Fibroblast of the conjunctiva (primary cell): ENCODE measurements at places on chromosomes 11 and 22.

GRCh38 chr22:49197505-49197904 lies 630.2 kb downstream of the BRD1 start:
- no peak for DNase-seq

DNA sequence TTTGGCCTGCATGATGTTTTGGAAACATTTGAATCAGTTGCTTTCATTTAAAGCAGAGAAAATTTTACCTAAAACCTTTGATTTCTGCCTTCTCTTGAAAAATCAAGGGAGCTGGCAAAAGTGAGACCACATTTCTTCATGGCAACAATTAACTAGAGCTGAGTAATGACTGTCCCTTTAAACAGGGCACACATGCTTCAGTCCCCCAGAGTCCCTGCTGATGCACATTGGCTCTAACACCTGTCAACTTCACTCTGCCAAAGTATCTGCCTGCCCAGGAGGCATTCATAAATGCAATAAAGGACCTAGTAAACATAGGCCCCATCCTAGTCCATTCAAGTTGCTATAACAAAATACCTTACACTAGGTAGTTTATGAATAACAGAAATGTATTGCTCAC lies 87.1 kb upstream of the LDLRAD3 start:
- no peak for DNase-seq

DNA sequence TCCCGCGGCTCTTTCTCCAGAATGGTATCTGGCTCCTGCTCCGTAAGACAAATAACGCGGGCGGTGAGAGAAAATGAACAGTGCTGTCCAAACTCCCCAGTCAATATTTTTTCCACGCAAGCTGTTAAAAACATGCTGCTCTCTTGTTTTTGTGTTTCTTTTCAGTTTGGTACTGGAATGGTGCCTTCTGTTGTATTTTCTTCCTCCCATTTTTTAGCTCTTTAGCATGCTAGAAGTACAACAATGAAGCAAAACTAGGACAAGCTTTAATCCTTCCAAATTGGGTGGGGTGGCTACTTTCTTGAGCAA lies 599 bp upstream of the PPP2R1B start:
- DNase-seq: no peak

DNA sequence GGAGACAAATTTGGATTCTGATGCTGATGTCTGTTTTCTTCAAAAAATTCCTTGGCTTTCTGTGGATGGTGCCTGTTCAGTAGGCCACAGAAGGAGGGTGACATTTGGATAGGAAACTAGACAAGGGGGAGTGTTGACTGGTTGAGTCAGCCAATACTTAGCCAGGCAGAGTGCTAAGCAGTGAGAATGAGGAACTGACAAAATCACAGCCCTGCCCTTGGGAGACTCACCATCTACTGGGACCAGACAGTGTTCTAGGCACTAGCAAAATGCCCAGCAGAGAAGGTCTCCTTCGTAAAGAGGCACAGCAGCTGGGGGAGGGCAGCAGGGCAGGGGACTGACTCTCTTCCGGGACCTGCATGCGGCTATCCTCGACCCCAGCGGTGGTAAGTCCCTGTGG lies 190.2 kb downstream of the DSCAML1 start:
- DNase-seq: no peak

DNA sequence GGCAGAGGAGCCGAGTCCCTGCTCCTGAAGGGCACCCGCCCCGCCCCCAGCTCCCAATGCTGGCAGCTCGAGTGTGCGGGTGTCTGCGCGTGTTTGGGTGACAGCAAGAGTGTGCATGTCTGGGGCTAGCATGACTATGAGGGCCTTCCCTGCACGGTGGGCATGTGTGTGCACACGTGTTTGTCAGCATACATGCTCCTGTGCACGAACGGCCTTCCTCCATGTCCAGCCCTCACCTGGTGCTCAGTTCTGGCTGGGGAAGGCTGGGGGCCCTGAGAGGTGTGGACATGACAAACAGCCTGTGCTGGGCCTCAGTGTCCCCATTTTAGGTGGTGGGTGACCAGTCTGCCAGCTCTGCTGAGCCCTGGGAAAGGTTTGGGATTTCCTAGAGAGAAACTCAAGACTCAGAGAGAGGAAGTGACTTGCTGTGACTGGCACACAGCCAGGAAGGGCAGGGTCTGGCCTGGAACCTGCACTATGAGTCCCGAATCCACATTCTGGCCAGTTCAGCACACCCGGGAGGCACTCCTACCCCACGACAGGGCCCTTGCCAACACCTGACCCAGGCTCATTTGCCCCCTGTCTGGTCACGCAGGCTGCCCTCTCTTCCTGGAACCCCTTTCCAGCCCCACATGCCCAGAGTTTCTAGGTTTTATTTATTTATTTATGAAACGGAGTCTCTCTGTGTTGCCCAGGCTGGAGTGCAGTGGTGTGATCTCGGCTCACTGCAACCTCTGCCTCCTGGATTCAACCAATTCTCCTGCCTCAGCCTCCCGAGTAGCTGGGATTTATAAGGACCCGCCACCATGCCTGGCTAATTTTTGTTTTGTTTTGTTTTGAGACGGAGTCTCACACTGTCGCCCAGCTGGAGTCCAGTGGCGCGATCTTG lies 3.3 kb upstream of the SHISA8 start:
- no peak for DNase-seq

DNA sequence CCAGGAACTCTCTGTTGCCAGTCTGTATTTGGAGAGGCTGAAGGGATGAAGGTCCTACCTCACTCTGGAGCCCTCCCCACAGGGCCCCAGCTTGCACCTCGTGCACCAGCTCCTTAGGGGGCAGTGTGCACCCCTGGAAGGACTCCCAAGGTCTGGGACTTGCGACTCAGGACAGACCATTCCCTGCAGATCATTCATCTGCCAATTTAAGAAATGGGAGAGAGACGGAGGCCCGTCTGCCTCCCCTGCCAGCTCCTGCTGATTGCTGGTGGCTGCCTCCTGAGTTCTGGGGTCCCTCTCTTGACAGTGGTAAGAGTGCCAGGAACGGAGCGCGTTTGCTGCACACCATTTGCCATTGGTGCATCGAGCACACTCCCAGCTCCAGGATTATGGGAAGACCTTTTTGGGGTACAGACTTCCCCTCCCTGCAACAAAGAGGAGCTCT lies 27.4 kb upstream of the MALAT1 start:
- DNase-seq: no peak

DNA sequence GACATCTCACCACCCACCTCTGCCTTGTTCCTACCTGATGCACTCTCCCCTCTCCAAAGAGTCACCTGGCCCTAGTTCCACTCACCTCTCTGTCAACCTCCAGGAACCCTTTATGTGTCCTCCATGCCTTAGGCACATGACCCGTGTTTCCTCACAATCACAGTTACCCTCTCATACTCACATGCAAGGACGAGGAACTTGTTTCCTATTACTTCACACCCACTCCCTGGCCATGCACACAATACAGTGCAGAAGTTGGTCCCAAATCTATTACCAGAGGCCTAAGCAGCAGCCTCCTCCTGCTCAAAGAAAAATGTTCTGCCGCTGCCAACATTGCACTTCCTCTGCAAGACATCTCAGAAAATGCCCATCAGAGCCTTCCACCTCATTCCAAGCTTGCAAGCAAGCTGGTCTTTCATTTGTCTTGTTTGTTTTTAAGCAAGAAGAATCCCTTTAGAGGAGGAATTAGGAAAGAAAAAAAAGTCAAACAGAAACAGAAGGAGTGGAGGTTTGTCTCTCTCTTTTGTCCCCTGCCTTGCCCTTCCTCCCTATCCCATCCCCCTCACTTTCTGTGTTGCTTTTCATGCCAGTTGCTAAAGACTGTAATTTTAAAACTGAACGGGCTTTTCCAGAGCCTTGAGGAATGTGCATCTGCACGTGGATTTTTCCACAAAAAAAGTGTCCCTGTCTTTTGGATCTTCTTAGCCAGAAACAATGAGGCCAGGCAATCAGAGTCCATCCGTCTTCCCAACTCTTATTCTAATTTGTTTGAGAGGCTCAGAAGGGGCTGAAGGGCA lies 63.4 kb downstream of the KCNJ1 start:
- DNase-seq: no peak

DNA sequence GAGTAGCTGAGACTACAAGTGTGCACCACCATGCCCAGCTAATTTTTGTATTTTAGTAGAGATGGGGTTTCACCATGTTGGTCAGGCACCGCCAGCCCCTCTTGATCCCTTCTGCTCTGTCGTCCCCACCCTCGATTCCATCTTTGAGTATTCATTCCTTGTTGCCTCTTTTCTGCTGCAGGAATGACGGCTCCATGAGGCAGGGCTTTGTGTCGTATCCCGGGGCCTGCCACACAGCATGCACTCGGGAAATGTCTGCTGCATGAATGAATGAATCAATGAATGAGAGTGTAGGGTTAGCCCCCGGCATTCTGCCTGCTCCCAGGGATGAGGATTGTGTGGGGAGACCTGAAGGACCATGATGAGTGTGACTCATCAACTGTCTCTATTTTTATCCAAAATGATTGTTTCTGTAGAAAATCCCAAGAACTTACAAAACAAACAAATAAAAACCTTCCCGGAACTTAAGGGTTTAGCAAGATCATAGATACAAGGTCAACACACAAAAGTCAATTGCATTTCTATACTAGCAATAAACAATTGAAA lies 54.6 kb upstream of the SLC22A12 start:
- DNase-seq: no peak
